ENCODE measurements at places on chromosomes 16 and 17.

DNA sequence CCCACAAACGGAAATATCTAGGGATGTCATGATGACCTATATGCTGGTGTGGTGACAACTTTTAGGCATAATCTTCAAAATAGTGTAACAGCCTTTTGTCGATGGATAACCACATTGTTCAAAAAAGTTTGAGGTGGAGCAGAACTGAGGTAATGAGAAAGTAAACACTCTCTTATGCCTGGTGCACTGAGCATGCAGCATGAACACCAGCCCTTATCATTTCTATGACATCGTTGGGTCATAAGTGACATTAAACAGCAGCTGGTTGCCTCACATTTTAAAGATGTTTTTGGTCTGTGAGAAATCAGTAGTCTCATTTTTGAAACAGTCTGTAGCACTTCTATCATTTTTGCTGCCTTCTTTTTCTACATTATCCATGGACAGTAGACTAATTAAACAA, 1.8 kb downstream of the KRT23 start:
- no peak for DNase-seq

GRCh38 chr16:86306811-86307513, 203.4 kb upstream of the FOXF1 start:
- peak; percentile 86 for DNase-seq

GRCh38 chr16:2163211-2163881, 7.8 kb downstream of the TRAF7 start:
- DNase-seq = no peak

- DNase-seq = no peak
Observed at GRCh38 chr17:45883063-45883462, 11.3 kb upstream of the MAPT start.

- DNase-seq = no peak
Observed at GRCh38 chr16:53429221-53429943, 4.9 kb upstream of the RBL2 start.

DNA sequence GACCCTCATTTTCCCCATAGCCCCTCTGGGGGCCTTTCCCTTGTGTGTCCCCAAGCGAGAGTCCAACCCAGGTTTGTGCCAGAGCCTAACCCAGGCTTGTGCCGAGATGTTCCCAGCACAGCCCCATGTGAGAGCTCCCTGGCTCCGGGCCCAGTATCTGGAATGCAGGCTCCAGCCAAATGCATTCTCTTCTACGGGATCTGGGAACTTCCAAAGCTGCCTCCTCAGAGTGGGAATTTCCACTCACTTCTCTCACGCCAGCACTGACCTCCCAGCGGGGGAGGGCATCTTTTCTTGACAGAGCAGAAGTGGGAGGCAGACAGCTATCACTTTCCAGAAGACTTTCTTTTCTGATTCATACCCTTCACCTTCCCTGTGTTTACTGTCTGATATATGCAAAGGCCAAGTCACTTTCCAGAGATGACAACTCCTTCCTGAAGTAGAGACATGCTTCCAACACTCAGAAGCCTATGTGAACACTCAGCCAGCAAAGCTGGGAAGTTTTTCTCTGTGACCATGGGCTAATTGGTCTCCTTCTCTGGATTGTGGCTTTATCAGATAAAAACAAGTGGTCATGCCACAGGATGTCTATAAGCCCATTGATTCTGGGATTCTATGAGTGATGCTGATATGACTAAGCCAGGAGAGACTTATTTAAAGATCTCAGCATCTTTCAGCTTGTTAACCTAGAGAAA, 2.5 kb upstream of the CCL2 start:
- DNase-seq = peak; percentile 76

DNA sequence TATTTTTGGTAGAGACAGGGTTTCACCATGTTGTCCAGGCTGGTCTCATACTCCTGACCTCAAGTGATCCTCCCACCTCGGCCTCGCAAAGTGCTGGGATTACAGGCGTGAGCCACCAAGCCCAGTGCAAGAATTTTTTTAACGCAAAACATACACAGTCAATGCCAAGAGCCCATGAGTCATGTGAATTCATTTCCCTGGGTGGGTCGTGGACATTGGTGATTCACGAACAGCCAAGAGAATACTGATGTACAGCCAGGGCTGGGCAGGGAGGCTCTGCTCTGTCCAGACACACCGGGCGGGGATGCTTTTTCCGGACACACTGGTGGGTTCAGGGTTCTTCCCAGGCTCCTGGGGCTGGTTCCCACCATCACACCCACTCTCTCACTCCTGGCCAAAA, 17.7 kb downstream of the SLC38A8 start:
- DNase-seq = no peak

GRCh38 chr17:50458270-50458669, 10.4 kb downstream of the CHAD start:
- DNase-seq = no peak

DNA sequence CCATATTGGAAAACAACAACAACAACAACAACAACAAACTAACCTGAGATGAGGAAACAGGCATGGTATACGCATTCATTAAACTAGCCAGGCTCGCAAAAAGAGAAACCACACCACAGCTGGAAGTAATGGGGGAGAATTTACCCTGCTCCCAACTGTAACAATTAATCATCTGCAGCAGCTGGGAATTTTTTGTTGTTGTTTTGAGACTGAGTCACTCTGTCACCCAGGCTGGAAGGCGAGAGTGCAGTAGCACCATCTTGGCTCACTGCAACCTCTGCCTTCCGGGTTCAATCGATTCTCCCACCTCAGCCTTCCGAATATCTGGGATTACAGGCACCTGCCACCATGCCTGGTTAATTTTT, 16.3 kb downstream of the PRPSAP1 start:
- DNase-seq = no peak

All from fibroblast of skin of left biceps (primary cell).